ENCODE measurements at places on chromosomes 11 and 22.

GRCh38 chr11:11605821-11606450 is 15.9 kb downstream of the GALNT18 start:
- no peak for DNase-seq

GRCh38 chr11:134994431-134994830 is 582.4 kb upstream of the B3GAT1 start:
- no peak for DNase-seq

DNA sequence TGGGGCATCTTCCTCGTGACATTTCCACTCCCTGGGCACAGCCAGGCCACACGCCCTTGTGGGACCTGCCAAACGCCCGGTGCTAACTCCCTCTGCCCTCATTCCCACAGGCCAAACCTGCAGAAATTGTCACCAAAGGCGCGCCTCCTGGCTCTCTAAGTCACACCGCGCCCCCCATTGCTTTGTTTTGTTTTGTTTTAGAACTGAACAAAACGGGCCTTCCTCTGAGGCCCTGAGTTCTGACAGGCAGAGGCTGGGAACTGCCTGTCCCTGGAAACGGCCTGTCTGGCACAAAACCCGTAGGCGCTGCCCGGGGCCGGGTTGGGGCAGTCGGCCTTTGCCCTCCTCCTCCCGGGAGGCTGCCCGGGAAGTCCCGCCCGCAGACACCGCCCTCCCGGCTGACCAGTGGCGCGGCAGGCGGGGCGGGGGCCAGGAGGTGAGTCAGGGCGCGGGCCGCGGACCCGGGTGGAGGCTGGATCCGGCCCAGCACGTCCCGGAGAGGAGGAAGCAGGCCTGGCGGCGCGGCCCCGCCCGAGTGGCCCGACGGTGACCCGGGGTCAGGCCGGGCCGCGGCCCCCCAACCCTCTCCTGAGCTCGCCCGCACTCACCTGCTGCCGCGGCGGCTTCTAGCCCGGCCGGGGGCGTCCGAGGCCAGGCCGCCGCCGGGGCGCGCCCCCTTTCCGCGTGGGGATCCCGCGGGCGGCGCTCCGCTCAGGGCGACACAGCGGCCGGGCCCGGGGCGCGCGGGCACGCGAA is 465 bp downstream of the SUN2 start:
- peak; percentile 54 for DNase-seq

GRCh38 chr11:70431611-70432010 is 33.3 kb downstream of the CTTN start:
- DNase-seq = no peak

- DNase-seq = no peak
Observed at GRCh38 chr22:50656122-50657070, 16.2 kb upstream of the SHANK3 start.

GRCh38 chr11:60193687-60194433 is 11.0 kb upstream of the MS4A6A start:
- DNase-seq = no peak

GRCh38 chr22:40007853-40008710 is 13.3 kb downstream of the FAM83F start:
- no peak for DNase-seq
